ENCODE measurements at places on chromosomes 7 and 10.

DNA sequence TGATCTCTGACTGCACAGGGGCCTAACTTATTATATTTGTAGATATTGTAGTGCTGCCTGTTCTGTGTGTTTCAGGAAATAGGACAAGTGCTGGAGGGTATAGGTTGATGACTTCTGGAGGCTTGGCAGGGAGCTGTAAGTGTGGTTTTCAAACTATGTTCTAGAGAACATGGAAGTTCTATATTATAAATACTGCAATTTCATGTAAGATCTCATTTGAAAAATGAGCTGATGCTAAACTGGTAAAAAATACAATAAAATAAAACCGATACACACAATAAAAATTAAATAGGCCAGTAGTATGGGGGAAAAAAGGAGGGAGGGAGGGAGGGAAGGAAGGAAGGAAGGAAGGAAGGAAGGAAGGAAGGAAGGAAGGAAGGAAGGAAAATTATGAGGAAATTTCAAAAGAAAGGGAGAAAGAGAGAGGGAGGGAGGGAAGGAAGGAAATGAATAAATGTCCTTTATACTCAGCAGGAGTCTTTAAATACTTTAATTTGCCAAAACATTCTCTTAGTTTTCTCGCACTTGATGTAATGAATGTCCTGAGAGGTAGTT is 181.3 kb downstream of the KIAA1217 start:
- no peak for DNase-seq

- DNase-seq: peak; percentile 42
Measured at GRCh38 chr10:132939957-132940790, 2.2 kb downstream of the CFAP46 start.

DNA sequence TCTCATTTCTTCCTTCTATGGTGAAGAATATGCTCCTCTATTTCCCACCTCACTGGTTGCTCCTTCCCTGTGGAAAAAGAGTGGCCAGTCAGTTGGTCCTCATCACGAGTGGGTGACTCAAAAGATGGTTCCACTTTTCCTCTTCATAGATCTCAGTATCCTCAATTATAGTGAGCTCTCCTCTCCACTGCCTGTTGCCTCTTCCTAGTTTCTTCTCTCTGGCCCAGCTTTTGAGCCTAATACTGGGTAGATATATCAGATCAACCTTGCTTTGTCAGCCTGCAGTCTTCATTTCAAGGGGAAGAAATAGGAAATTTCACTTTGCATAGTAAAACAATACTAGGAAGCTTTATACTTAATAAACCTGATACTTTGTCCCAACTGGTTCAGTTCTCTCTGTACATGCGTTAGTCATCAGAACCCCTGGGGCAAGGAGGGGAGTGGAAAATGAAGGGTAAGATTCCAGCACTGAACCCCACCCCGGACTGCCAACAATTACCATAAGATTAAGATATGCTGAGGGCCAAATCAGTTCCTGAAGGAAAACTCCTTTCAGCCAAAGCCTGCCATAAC is 15.5 kb upstream of the WNT16 start:
- DNase-seq: no peak

DNA sequence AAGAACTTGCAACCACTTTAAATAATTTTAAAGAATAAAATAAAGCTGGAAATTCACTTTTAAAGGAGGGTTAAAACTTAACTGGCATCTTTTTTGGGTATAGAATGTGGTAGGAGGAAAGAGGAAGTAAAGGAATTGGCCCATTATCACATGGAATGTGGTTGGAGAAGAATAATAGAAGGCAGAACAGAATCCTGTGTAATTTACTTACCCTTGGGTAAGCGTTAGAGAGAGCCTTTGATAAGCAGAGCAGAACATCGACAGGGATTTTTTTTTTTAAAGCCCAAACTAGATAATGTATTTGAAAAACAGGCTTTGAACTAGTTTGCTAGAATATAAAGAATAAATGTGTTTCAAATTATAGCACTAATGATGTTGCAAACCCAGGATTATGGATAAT is 199.8 kb upstream of the KIAA1217 start:
- DNase-seq: no peak

GRCh38 chr7:14637968-14638367 is 264.6 kb downstream of the DGKB start:
- peak; percentile 9 for DNase-seq

GRCh38 chr7:17152721-17153120 is 145.7 kb upstream of the AHR start:
- no peak for DNase-seq

- no peak for DNase-seq
Measured at GRCh38 chr10:124072541-124072940, 20.9 kb downstream of the CHST15 start.

DNA sequence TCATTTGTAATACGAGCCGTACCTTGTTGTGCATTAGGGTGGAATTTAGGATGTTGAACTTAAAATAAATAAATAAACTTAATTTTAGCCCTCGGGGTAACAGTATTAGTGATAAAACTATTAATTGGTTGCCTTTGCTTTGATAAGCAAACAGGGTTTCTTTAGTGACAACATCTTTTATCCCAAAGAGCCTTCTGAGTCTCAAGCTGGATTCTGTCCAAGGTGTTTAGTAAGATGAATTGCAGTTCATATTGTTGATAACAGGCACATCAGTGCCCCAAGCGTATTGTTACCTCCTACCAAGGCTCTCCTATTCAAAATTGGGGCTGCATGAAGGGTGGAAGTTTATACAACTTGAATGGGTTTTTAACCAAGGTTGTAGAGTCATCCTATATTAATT is 144.4 kb upstream of the CELF2 start:
- no peak for DNase-seq

GRCh38 chr10:62501547-62501946 is 127.4 kb downstream of the ZNF365 start:
- peak; percentile 37 for DNase-seq

DNA sequence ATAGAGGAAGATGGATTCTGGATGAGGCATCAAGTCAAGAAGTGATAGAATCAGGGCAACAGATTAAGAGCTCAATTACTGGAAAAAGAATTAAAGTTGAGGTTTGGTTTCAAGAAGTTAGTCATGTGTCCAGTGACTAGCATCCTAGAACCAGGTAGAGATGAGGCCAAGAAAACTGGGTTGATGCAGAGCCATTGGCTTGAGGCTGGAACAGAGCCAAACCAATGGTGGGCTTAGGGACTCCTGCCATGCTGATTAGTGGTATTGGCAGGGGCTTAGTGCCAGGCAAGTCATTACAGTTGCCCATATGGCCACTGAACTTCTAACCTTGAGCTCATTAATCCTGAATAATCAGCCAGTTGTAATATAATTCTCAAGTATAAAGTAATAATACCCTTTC is 18.5 kb downstream of the ZNF277 start:
- peak; percentile 57 for DNase-seq
